Activated CD8-positive, alpha-beta T cell treated with anti-CD3 and anti-CD28 coated beads, Interleukin-2, amount 10 ng/mL, durations not matched to agents 7 days and 5 days (primary cell): ENCODE measurements at places on chromosomes 7 and 10. TPM values are rescaled to one million over a fixed set of nuclear protein-coding genes. Genes with fewer than 3 reads are reported as not detected.
A peak's percentile ranks its signal among the peaks of the same experiment; 100 is the strongest.

DNA sequence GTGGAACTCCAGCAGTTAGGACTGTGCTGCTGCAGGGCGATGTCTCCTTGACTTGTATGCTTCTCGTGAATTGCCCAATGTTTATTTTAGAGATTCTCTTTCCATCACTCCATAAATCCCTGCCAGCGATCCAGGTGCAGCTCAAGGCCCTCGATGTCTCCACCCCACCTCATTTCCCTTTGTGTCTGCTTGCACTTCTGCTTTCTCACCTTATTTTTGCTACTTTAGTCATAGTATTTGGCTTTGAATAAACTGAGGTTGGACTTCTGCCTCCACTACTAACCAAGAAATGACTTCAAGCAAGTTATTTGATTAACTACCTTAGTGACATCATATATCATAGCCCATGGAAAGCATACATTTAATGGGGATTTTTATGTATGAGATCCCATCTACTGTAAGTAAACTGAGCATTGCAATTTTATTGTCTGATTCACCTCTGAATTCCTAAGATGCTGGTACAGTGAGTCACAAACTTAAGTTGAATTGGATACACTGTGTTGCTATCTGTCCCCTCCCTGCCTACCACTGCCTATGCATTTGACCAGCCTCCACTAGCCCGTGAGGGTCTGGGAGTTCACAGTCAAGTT, 255.8 kb downstream of the ABCA13 start:
- no peak for DNase-seq

The TMEM140 gene
- 12.6 TPM for total RNA-seq

The STAMBPL1 gene
- 67.6 TPM for total RNA-seq

The TRIM73 gene
- 8.3 TPM for total RNA-seq

GRCh38 chr10:30493609-30494530, 59.9 kb downstream of the MAP3K8 start:
- DNase-seq = peak; percentile 29

The STEAP4 gene
- not detected for total RNA-seq

The SYT15 gene
- 1.0 TPM for total RNA-seq

The ATRNL1 gene
- total RNA-seq = not detected

- no peak for DNase-seq
Measured at GRCh38 chr7:33298848-33299247, 169.5 kb downstream of the BBS9 start.

- no peak for DNase-seq
Measured at GRCh38 chr7:46321556-46322205, 400.6 kb upstream of the IGFBP3 start.

GRCh38 chr7:116955801-116956476, 2.6 kb downstream of the ST7 start:
- DNase-seq = no peak

GRCh38 chr7:133139801-133140200, 57.9 kb upstream of the CHCHD3 start:
- no peak for DNase-seq

DNA sequence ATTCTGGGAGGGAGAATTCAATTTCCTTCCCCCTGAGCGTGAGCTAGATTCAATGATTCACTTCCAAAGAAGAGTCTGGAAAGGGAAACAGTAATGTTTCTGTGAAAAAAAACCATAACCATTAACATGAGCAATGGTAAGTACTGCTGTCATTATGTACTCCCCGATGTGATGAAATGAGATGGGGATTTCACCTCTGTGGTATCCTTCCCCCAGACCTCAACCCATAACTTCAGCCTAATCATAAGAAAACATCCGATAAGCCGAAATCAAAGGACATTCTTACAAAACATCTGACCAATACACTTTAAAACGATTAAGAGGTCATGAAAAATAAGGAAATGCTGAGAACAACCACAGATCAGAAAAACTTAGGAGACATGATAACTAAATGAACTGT, 27.2 kb downstream of the EZH2 start:
- DNase-seq = no peak
